ENCODE measurements at places on chromosomes 11 and 22. TPM values are rescaled to one million over a fixed set of nuclear protein-coding genes. Genes with fewer than 3 reads are reported as not detected.

DNA sequence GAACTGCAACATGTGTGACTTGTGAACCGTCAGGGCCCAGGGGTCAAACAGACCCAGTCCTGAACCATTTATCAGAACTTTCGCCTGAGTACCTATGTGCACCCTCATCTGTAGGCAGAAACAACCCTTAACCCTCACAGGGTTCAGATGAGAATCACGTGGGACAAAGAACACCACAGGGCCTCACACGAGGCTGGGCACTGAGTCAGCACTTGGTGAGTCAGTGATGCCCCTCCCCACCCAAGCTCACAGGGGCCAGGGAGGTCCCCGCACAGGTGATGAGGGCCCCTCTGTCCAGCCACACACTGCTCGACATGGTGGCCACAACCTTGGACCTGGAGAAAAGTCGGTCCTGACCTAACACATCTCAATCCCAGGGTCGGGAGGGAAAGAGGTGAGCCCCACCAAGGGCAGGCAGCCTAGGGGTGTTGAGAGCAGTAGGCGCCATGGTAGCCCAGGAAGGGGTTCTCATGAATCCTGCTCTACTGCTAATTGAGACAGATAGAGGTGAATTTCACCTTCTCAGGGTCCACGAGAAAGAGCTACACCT is 176.4 kb downstream of the SHANK2 start:
- H3K4me3 ChIP-seq, result no peak overlapping the region
- no peak overlapping the region for H3K27ac ChIP-seq
- no peak for DNase-seq
- peaks cover 7% of the 10 kb centered on the region for H3K27me3 ChIP-seq

DNA sequence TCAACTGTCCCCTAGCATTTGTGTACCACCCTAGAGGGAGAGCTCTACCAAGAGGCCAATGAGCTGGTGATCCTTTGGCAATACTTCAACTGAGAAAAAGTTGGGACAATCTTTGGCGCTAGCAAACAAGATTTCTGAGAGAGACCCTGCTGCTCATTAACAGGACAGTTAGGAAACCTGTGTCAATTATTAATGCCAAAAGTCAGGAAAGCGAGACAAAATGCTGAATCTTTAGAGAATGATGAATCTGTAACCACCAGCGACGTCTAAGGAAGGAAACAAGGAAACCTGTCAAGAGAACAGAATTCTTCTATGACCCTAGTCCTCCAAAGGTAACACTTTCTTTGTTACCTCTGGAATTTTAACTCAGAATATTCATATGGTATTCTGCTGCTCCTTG is 19.9 kb downstream of the LARGE2 start:
- no peaks in the 10 kb centered on the region for H3K4me1 ChIP-seq
- DNase-seq, result no peak
- no peak overlapping the region for H3K4me3 ChIP-seq
- no peak overlapping the region for H3K27ac ChIP-seq
- peaks cover 24% of the 10 kb centered on the region for H3K36me3 ChIP-seq
- H3K27me3 ChIP-seq, result no peaks in the 10 kb centered on the region

- H3K4me3 ChIP-seq, result no peak overlapping the region
- peaks cover 2% of the 10 kb centered on the region for H3K27me3 ChIP-seq
- DNase-seq, result no peak
- H3K36me3 ChIP-seq, result no peaks in the 10 kb centered on the region
These were observed 21.8 kb downstream of the RNF169 start for GRCh38 chr11:74770456-74770855.

DNA sequence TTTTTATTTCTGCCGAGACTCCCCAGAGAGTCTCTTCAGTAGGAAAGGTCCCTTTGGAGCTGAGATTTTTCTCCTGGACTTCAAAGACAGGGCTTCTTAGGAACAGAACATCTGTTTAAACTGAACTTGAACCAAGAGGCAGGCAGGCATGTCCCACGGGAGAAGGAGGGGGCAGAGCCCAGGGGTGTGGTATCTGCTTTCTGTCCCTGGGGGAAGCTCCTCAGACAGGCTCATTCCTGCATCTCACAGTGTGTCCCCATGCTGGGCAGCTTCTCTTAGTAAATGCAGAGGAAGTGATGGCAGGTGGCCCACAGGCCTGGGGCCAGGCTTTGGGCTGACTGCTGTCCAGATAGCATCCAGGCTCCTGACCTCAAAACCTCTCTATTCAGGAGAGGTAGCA is 47.3 kb downstream of the TSPAN18 start:
- no peaks in the 10 kb centered on the region for H3K36me3 ChIP-seq
- no peak overlapping the region for H3K4me3 ChIP-seq
- peaks cover 40% of the 10 kb centered on the region for H3K27me3 ChIP-seq
- no peak overlapping the region for H3K27ac ChIP-seq
- no peaks in the 10 kb centered on the region for H3K4me1 ChIP-seq

- no peaks in the 10 kb centered on the region for H3K36me3 ChIP-seq
- no peak overlapping the region for H3K27ac ChIP-seq
- peaks cover 24% of the 10 kb centered on the region for H3K27me3 ChIP-seq
- DNase-seq, result no peak
- H3K4me3 ChIP-seq, result no peak overlapping the region
These were observed 103.4 kb downstream of the BRD1 start for GRCh38 chr22:49724030-49724892.

DNA sequence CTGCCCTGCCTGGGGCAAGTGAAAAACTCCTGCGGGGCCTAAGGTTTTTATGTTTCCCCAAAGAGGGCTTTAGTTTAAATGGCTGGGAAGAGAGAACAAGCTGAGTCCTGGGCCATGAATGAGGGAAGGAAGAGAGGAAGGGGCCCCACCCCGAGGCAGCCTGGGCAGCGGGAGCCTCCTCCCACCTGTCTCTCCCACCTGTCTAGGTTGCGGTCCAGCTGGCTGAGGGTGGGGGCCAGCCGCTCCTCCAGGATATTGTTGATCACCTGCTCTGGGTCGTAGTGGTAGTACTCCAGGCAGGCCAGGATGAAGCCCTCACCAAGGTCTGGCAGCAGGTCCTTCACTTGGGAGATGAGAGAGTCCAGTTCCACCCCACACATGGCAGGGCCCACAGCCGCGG is 34.6 kb downstream of the UQCR10 start:
- no peaks in the 10 kb centered on the region for H3K27me3 ChIP-seq
- peak overlapping the region; percentile 90 for H3K27ac ChIP-seq
- H3K4me3 ChIP-seq, result no peak overlapping the region
- peaks cover 37% of the 10 kb centered on the region for H3K4me1 ChIP-seq
- DNase-seq, result no peak

DNA sequence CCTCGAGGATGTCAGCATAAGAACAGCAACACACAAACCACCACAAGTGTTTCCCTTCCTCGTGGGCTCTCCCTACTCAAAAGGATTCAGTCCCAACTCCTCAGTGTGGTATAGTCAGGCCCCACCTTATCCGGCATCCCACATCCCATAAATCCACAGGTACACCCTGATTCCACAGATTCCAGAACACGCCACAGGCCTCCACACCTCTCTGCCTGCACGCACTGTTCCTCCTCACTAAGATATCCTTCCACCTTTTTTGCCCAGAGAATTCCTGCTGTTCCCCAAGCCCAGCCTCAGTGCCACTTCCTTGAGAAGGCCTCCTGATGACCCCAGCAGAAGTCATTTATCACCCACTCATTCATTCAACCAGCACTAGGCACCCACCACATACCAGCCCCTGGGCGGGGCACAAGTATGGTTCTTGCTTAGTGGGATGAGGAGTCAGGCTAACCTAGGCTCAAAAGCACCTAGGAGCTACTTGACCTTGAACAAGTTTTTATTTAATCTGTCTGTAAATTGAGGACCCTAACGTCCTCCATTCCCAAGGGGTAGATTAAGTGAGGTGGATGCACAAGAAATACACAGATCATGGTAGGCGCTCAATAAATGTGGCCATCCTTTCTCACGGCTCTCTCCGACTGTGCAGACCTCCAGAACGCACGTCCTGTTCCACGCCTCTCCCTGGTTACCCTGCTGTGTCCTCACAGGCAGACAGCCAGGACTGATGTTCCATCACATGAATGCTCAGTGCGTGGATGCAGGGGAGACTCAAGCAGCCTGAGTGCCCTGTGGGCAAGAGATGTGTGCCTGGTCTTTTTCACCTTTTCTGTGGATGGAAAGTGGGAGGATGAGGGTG is 2.1 kb upstream of the KCNJ4 start:
- peaks cover 5% of the 10 kb centered on the region for H3K4me1 ChIP-seq
- no peak overlapping the region for H3K4me3 ChIP-seq
- H3K36me3 ChIP-seq, result no peaks in the 10 kb centered on the region
- DNase-seq, result no peak

GRCh38 chr22:23829845-23830372 is 8.9 kb downstream of the DERL3 start:
- H3K4me1 ChIP-seq, result peaks cover 44% of the 10 kb centered on the region
- H3K36me3 ChIP-seq, result peaks cover 24% of the 10 kb centered on the region
- peak; percentile 91 for DNase-seq
- H3K27ac ChIP-seq, result peak overlapping the region; percentile 50
- H3K27me3 ChIP-seq, result peaks cover 2% of the 10 kb centered on the region

GRCh38 chr11:65104628-65105027 is 7.0 kb upstream of the TM7SF2 start:
- H3K4me1 ChIP-seq, result no peaks in the 10 kb centered on the region
- no peak overlapping the region for H3K4me3 ChIP-seq
- no peaks in the 10 kb centered on the region for H3K36me3 ChIP-seq

DNA sequence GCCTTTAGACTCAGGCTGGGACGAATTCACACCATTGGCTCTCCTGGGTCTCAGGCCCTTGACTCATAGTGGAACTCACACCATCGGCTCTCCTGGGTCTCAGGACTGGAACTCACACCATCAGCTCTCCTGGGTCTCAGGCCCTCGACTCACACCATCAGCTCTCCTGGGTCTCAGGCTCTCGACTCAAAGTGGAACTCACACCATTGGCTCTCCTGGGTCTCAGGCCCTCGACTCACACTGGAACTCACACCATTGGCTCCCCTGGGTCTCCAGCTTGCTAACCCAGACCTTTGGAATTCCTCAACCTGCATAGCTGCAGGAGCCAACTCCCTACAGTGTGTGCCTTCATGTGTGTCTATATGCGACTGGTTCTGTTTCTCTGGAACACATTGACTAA is 56.7 kb downstream of the SHISAL1 start:
- no peaks in the 10 kb centered on the region for H3K36me3 ChIP-seq
- peaks cover 30% of the 10 kb centered on the region for H3K27me3 ChIP-seq
- no peak overlapping the region for H3K27ac ChIP-seq

- DNase-seq, result no peak
- no peak overlapping the region for H3K4me3 ChIP-seq
- H3K36me3 ChIP-seq, result no peaks in the 10 kb centered on the region
- no peak overlapping the region for H3K27ac ChIP-seq
These were observed 77.4 kb upstream of the CSNK2A3 start for GRCh38 chr11:11430431-11430830.

DNA sequence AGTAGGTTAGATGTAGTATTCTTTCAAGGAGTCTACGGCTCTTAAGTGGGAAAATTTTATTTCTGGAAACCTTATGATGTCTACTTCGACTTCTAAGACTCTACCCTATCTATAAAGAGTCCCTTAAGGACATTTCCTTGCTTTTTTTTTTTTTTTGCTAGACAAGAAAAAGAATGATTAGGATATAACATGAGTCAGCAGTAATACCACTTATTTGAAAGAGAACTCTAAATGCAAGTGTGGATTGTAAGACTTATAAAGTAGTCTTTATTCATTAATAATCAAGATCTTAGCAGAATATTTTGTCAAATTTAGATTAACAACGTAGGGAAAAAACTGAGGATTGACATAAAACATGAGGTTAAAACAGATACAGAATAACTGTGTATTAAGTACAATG is 71.0 kb downstream of the DKK3 start:
- DNase-seq, result no peak
- H3K36me3 ChIP-seq, result peaks cover 60% of the 10 kb centered on the region
- H3K27ac ChIP-seq, result peak overlapping the region; percentile 51
- H3K4me3 ChIP-seq, result no peak overlapping the region
- peaks cover 42% of the 10 kb centered on the region for H3K4me1 ChIP-seq

- H3K27me3 ChIP-seq, result peaks cover 27% of the 10 kb centered on the region
- no peak overlapping the region for H3K4me3 ChIP-seq
- no peak overlapping the region for H3K27ac ChIP-seq
- H3K36me3 ChIP-seq, result no peaks in the 10 kb centered on the region
- DNase-seq, result no peak
These were observed 8.6 kb upstream of the PDE2A start for GRCh38 chr11:72682858-72683243.

GRCh38 chr11:14331476-14332136 is 27.4 kb downstream of the RRAS2 start:
- no peak overlapping the region for H3K27ac ChIP-seq
- H3K36me3 ChIP-seq, result peaks cover 13% of the 10 kb centered on the region
- peaks cover 41% of the 10 kb centered on the region for H3K4me1 ChIP-seq
- no peaks in the 10 kb centered on the region for H3K27me3 ChIP-seq

Gene RASL10A
- total RNA-seq, result not detected

Gene PLEKHB1
- total RNA-seq, result 1.6 TPM

Gene APOBEC3G
- 6.1 TPM for total RNA-seq

Gene FIBP
- total RNA-seq, result 135 TPM

Gene WNT7B
- 0.10 TPM for total RNA-seq

Gene OR51A7
- not detected for total RNA-seq

Gene BCO2
- total RNA-seq, result 0.89 TPM

All from HFFc6 (cell line).